Stimulated activated CD8-positive, alpha-beta memory T cell treated with anti-CD3 and anti-CD28 coated beads, Interleukin-15, amount 100 ng/mL, for 48 hours (primary cell): ENCODE measurements at places on chromosomes 12 and 14.

- no peak for DNase-seq
These were observed 38.7 kb downstream of the STX2 start for GRCh38 chr12:130800312-130800711.

GRCh38 chr14:102982852-102983470, 60.5 kb downstream of the AMN start:
- no peak for DNase-seq

GRCh38 chr12:4736091-4736490, 15.9 kb downstream of the GALNT8 start:
- no peak for DNase-seq

DNA sequence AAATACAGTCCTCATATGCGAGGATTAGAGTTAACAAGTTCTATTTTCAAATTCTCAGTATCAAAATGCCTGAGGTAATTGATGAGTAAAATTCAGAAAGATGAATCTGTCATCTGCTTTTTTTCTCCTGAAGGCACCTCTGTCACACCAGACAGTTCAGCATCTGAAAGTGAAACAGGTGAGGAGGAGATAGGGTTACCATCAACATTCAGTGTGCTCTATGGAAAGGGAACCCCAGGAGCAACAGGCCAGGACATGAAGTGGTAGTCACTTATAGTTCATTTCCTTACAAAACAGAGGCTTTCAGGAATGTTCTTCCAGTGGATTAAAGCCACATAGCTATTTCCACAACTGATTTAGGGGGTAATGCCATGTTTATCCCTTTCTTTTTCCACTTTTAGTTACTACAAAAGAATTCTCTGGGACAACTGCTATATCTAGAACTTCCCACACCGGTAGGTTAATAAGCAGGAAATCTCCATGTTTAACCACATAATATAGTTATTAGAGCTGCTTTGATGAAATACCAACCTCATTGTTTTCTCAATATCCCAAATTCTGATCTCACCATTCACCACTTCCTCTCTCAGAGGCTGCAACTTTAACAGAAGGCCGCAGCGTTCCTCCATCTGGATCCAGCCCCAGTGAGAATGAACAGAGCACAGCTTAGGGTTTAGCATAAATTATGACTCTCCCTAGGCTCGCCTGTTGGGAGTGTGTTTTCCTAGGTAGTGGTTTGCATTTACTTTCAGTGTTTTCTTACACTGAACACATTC, 177.0 kb upstream of the CNTN1 start:
- no peak for DNase-seq

GRCh38 chr12:132248453-132249167, 80.8 kb downstream of the GALNT9 start:
- DNase-seq, result no peak

DNA sequence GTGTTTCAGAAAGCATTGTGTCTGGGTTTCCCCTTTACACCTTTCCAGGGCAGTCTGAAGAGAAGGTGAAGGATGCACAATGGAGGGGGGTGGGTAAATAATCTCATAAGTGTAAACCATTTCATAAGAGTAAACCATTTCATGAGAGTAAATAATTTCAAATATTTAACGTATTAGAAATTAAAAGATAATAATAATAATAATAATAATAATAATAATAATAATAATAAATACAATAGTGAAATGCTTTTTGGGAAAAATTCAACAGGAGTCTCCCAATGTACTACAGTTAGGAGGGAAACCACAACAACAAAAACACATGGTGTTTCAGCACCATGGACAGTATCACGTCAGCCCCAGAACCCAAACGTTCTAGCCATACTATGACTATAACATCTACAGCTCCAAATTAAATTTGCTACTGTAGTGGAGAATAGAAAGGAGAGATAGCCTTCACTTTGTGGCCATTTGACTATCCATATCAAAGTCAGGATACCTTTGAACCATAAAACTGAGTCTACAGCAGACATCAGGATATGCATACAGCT, 691.8 kb downstream of the BCL11B start:
- DNase-seq, result no peak

DNA sequence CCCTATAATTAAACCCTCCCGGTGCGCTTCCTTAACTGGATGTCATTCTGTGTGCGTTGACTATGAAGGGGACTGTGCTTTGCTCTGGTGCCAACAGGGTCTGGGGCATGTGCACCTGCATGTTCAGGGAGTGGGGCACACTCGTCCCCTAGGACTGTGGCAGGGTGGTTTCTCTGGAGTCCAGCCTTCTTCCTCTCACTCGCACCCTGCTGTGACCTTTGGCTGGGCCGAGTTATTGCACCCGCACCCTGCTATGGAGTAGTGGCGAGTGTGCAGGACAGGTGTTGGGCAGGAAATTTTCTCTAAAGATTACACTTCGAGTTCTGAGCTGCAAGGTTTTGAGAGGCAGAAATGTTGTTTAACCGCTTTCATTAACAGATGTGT, 138.9 kb downstream of the PLXNC1 start:
- no peak for DNase-seq

DNA sequence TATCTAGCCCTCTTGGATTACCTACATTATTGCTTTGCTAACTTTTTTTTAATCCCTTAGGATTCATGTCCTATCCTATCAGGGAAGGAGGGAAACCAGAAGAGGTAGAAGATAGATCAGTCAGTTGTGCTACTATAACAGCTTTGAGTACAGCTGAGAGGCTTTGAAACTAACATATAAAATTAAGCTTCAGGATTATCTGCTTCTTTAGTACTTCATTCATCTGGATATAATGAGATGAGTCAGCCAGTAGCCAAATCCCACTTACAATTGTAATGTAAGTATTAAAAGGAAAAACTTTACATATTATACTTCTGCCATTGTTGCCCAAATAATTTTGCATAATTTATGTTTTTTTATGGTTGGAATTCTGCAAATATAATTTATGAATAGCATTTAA, 33.4 kb upstream of the ANO6 start:
- no peak for DNase-seq

DNA sequence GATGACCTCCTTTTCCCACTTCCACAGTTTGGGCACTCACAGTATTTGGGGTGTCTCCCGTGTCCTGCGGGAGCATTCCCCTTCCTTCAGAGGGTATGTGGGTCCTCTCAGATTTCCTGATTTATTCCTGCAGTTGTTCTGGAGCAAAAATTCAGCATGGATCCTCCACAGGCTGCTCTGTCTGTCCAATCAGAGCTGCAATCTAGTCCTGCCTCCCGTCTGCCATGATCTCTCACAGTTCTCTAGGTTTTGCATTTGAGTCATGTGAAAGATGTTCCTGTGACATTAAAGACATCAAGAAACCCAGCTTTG, 435.9 kb downstream of the TMTC2 start:
- DNase-seq, result no peak

DNA sequence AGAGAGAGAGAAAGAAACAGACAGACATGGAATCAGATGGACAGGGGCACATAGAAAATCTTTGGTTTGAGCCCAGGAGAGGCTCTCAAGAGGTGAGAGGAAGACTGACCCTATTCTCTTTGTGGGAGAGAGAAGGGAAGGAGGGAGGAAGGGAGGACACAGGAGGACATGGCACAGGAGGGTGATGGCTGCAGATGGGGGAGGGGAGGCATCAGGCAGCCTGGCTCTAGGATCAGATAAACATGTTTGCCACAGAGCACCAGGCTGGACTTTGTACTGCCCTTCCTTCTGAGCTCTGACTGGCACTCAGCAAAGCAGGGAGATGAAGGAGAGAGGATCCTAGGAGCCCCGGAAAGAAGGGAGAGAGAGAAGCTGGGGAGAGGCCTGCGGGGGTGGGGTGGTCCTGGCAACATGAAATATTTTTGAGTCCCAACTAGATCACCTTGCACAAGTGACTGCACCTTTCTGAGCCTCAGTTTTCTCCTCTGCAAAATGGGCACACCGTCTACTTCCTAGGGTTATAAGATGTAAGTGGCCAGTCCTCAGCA, 6.1 kb downstream of the HNF1A start:
- DNase-seq, result no peak

DNA sequence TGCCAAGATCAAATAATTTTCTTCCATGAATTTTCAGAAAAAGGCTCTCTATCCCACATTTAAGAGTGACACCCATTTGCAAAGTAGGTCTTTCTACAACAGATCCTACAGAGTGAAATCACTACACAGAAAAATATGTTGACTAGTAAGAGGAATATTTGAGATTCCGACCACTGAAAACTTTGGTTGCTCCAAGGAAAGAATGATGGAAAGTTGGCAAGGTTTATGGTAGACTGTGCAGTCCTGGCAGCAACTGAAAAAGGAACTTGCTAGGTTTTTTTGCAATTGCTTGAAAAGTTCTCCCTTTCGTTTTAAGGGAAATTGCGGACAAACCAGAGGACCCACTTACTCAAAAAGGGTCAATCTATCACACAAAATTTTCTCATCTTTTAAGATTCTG, 83.1 kb upstream of the TSPAN8 start:
- no peak for DNase-seq

DNA sequence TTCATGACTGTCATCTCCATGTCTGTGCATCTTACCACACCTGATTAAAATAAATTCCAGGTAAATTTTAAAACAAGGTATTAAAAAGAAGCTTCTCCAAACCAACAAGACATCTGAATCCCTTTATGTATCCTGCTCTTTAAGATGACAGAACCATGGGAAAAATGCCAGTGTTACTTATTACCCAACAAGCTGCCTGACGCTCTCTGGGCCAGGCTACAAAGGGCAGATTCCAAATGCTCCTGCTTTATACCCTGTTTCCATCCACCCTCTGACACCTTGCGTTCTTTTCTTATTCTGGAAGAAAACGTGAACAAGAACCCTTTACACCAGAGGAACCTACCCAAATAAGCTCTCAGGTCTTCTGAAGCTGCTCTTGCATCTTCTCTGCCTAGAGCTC, 70.7 kb downstream of the SLC8A3 start:
- DNase-seq, result no peak

DNA sequence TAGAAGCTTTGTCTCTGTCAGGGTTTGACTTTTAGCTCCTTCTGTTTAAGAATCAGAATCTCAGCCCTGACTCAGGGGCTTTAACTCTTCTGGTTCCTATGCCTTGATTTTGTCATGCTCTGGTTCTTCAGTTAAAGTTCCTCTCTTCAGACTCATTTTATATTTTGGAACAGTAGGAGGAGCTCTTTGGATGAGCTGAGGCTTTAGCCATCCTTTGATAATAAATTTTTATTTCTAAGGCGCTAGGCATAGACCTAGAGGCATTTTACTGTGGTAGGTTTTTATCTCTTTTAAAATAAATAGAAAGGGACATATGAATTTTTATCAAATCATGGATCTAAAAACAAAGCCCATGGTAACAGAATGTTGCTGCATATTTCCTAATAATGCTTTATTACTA, 51.7 kb downstream of the ATP23 start:
- no peak for DNase-seq

DNA sequence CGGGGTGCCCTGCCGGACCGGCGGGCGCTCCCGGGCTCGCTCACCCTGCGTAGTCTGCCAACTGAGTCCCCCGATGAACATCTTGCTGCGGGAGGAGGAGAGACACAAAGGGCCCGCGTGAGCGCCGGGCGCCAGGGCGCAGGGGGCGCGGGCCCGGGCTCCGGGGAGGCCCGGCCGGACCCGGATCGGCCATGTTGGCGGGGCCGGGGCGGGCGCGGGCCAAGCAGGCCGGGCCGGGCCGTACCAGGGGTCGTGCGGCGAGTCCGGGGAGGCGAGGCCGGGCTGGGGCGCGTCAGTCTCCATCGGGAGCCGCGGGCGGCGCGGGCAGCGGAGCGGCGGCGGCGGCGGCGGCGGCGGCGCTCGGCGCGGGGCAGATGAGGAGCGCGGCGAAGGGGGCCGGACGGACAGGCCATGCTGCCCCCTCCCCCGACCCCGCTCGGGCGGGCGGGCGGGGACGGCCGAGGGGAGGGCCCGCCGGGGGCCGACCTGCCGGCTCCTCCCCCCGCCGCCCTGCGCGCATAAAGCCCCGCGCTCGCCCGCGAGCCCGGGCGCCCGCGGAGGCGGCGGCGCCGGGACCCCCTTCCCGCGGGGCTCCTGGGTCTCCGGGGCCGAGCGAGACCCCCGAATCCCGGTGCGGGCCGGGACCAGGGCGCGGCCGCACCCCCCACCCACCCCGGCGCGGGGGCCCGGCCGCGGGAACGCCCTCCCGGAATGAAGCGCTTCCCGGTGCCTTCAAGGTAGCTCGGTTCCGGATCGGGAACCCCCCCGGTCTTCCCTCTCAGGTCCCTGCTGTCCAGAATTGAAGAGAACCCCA, at the start of gene MSI1:
MSI1 (minus strand) TSS at position 376 of the 814 bp plus-strand sequence; CDS start at position 303, 73 bp downstream.
- no peak for DNase-seq

DNA sequence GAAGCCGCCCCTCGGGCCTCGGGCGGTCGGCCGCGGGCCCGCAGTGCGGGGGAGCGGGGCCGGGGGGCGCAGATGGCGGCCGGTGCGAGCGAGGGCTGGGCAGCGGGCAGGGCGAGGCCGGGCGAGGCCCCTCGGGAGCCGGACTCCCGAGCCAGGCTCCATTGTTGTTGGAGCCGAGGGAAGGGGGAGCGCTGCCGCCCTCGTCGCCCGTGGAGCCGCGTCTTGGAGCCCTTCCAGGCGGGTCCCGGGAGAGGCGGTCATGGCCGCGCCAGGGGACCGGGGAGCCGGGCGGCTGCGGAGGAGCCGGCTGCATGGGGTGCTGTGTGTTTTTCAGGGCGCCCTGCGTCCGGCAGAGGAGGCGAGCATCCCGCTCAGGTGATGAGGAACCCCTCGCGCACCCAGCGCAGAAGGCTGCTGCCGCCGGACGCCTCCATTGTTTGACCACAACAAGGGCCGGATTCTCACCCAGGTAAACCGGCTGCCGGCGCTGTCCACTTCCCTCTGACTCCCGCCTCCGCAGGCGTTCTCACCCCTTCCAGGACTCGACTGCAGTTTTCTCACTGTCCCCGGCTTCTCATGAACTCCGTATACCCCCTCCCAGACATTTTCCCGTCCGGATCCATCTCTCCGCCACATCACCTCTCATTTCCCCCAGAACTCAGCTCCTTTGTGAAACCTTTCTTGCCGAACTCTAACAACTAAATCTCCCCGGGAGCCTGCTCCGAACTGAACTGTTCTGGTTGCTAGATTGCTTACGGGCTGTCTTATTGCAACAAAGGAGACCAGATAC, 732 bp downstream of the ZNF664 start:
- DNase-seq, result no peak

DNA sequence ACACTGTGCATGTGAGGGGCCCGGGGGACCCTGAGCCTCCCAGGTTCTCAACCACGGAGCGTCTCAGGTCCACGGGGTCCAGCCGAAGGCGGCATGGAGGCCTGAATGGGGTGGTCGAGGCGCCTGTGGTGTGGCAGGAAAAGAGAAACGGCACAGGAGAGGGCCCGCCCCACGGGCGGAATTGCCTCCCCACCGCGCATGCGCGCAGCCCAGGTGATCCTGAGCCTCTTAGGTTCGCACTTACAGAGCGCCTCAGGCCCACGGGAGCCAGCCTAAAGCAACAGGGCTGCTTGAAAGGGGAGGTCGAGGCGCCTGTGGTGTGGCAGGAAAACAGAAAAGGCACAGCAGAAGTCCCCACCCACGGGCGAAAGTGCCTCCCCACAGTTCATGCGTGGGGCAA, 311.0 kb downstream of the ALG10 start:
- DNase-seq, result no peak

GRCh38 chr14:48973151-48973550, 613.0 kb downstream of the RPS29 start:
- DNase-seq, result no peak

GRCh38 chr14:60220084-60220483, 28.9 kb upstream of the PPM1A start:
- DNase-seq, result no peak
